Stimulated activated CD8-positive, alpha-beta memory T cell treated with anti-CD3 and anti-CD28 coated beads, Interleukin-2, amount 100 ng/mL, for 1 hour (primary cell): ENCODE measurements at places on chromosomes 7 and 10.

GRCh38 chr10:48616436-48616835 is 11.6 kb upstream of the ARHGAP22 start:
- DNase-seq: no peak

- DNase-seq: no peak
Observed at GRCh38 chr10:74189999-74190421, 39.0 kb downstream of the ADK start.

DNA sequence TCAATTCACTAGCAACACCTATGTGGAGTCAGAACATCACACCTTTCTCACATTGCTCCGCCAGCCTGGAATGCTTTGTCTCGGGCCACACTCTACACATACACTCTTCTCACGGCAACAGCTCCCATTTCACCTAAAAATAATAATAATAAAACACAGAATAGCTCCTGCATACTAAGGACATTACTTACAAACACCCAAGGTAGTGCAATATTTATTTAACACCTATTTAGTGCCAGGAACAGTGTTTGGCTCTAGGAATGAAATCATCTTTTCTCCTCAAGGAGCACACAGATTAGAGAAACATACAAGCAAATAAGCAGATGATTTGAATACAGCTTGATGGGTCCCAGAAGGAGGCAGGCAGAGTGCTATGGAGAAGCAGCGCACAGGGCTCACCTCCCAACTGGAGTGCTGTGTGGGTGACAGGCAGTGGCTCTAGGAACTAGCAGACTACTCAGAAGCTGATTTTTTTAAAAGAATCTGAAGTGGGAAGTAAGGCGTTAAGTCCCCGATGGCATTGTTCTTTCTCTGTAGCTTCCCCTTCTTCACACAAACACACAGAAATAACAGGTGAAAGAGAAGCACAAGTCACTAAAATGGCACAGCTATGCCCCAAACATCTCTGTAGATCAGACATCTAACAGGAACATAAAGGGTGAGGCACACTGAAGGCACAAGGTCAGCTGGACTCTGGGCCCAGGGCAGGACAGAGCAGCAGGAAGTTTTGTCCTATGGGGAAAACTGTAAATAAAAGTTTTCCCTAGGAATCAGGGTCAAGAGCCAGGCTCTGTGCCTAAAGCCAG is 16.7 kb downstream of the USP6NL start:
- DNase-seq: no peak

DNA sequence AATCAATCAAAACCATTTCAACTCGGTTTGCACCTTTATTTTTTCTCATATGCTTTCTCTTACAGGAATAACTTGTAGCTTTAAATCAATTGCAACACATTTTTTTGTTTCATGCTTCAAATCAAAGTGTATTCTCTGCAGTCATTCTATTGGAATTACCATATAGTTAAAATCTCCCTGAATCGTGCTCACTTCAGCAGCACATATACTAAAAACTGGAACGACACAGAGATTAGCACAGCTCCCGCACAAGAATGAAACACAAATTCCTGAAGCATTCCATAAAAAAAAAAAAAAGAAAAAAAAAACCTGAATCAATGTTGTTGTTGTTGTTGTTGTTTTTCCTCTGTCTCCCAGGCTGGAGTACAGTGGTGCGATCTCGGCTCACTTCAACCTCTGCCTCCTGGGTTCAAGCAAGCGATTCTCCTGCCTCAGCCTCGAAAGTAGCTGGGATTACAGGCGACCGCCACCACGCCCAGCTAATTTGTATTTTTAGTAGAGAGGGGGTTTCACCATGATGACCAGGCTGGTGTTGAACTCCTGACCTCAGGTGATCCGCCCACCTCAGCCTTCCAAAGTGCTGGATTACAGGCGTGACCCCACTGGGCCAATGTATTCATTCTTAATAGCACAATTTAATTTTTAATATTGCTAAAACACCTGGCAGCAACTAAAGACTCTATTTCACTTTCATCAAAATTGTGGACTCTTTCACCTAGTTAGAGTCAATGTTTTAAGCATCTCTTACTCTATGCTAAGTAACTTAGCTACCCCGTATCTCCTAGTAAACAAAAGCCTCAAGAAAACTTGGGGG is 26.3 kb downstream of the ANKRD61 start:
- DNase-seq: no peak

GRCh38 chr7:35570937-35571336 is 124.0 kb downstream of the HERPUD2 start:
- no peak for DNase-seq

DNA sequence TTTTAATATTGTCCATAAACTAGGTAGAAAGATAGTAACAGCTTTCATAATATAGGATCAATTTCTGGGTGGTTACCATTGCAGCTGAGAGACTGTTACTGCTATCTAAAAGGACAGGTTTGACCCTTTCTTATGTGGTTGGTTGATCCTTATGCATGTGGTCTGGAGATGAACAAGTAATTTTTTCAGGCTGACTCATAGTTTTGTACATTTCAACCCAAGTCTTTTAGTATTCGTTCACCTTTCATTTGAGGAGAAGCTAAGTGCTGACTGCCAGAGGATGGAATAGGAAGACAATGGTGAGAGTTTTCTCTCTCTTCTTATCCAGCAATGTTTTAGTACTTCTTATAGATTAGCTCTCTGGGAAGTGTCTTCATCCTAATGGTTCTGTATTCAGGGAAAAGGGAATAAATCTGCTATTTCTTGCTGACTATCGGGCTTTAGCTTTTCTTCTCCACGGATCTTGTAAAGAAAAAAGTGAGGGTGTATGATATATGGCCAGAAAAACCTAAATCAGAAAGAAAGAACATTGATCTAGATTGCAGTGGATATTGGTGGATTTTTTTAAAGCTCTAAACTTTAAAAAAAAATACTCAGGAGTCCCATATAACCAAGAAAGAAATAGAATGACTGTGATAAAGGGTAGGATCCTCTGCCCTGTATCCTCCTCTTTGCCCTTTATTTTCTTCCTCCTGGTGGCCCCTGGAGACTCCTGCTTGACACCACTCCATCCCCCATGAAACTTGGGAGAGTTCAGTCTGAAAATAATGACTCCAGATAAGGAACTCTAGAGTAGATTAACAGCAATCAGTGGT is 88.0 kb downstream of the CPED1 start:
- no peak for DNase-seq

DNA sequence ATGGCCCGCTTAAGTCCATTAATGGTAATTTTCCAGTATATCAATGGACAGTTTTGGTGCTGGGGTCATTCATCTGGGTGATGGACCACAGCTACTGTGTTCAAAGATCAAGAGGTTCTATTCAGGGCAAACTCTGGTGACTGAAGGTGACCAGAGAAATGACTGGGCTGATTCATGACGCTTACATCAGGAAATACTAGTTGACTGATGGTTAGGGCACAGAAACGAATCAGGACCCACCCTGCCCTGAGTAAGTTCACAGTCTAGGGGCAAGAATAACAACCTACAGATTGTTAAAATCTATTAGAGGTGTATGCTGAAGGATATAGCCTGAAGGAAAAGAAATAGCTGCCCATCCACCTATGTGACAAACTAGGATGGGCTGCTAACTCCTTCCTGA is 9.5 kb downstream of the NCAPG2 start:
- DNase-seq: no peak

GRCh38 chr10:34494012-34494411 is 321.1 kb downstream of the PARD3 start:
- DNase-seq: no peak

GRCh38 chr7:117565226-117565625 is 85.4 kb downstream of the CFTR start:
- no peak for DNase-seq

DNA sequence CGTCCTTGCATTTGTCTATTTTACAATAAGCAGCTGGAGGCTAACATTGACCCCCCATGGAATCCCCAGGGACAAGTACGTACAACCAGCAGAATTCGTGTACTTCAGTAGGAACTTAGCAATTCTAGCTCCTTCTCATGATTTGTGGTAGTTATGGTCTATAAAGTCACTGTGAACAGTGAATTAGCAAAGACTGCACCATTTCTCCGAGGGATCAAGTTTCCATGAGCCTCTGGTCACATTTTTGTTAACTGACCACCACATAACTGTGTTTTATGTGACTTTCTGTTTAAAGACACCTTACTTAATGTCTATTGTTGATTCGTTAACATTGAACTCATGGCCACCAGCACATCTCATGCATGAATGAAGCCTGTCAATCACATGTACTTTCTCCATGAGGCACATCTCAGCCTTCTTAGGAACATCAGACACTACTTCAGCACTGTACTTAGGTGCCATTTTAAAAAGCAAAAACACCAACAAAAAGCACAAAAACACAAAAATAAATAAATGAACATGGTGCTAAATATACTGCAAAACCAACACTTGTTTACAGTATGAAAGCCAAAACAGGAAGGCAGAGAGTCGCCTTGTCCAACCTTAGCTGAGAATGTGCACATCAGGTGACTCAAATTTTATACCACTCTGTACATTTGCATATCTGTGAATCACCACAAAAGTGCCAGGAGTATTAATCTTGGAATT is 9.0 kb upstream of the UCN3 start:
- no peak for DNase-seq

- DNase-seq: no peak
Observed at GRCh38 chr7:44167920-44168319, 21.3 kb downstream of the GCK start.
